ENCODE measurements at places on chromosomes 11 and 22.

GRCh38 chr22:47154621-47155081, 392.2 kb downstream of the TBC1D22A start:
- DNase-seq, result no peak

- no peak for DNase-seq
These were observed 173.7 kb downstream of the KIF18A start for GRCh38 chr11:27933992-27934829.

- DNase-seq, result no peak
These were observed 21.5 kb downstream of the TNRC6B start for GRCh38 chr22:40199223-40199622.

- no peak for DNase-seq
These were observed 19.9 kb downstream of the IGHMBP2 start for GRCh38 chr11:68923614-68924013.

- no peak for DNase-seq
These were observed 46.8 kb downstream of the BRSK2 start for GRCh38 chr11:1436468-1437039.

All from T-helper 22 cell (primary cell).